Activated naive CD4-positive, alpha-beta T cell treated with anti-CD3 and anti-CD28 coated beads for 36 hours (primary cell): ENCODE measurements at places on chromosomes 5 and 9. TPM values are rescaled to one million over a fixed set of nuclear protein-coding genes. Genes with fewer than 3 reads are reported as not detected.

Gene ROR2
- total RNA-seq: not detected

Gene BARHL1
- total RNA-seq: not detected

Gene TYRP1
- not detected for total RNA-seq

Gene SLIT3
- 0.30 TPM for total RNA-seq

Gene CDKN2A
- total RNA-seq: 0.89 TPM

Gene ITK
- 340 TPM for total RNA-seq

Gene FBP2
- not detected for total RNA-seq

Gene MARVELD2
- total RNA-seq: 0.64 TPM

Gene SHOC1
- total RNA-seq: not detected

Gene TERT
- total RNA-seq: 10.1 TPM

Gene SLC9A3
- total RNA-seq: 2.3 TPM

Gene FPGS
- total RNA-seq: 73.0 TPM

Gene TOR2A
- total RNA-seq: 12.7 TPM

Gene TAS2R1
- not detected for total RNA-seq

Gene ALDH1A1
- not detected for total RNA-seq

Gene MRPL41
- total RNA-seq: 39.3 TPM

Gene IL13
- 0.49 TPM for total RNA-seq

Gene HRH2
- 10.0 TPM for total RNA-seq

Gene CARTPT
- total RNA-seq: not detected

Gene ZNF366
- total RNA-seq: not detected

Gene COL27A1
- 10.6 TPM for total RNA-seq

Gene CCDC152
- 7.9 TPM for total RNA-seq

Gene TMEM215
- total RNA-seq: not detected

Gene CDH10
- total RNA-seq: not detected
